Urinary bladder (tissue), 4 donors: ENCODE measurements at places on chromosomes 12 and 14. TPM values are rescaled to one million over a fixed set of nuclear protein-coding genes. Genes with fewer than 3 reads are reported as not detected.

DNA sequence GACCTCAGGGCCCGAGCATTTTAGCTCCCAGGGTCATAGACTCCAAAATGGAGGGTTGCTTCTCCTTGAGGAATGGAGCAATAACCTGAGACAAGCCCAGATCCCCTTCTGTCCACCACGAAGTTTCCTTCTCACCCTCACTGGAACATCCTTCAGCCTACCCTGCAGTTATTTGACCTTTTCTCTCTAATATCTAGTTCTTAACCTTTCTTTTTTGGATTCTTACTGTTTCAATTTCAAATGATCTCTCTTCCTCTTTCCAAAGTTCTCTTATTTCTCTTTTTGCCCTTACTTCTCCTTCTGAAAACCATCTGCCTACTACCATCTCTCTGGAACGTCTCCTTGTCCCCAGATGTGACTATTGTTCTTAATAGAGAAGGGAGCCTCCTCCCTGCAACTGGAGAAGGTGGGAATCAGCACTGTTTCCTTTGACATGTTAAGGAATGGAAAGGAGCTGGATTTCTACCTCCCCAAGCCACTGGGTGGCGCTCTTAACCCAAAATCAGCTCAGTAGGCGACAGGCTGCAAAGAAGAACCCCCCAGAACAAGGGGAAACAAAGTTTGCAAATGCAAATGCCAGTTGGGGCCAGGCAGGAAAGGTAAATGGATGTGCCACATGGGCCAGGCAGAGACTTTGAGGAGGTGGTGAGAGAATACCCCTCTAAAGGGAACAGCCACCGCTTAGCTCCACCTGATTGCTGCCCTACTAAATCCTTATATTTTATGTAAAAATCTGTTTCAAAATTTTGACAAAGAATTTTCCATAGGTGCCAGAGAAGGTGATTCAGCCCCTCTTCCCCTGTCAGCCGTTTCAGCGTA is 22.4 kb upstream of the PDE1B start:
- DNase-seq = no peak

- no peak for DNase-seq
These were observed 133.3 kb downstream of the RMST start for GRCh38 chr12:97595936-97596335.

GRCh38 chr14:30519961-30520360 is 39.0 kb upstream of the G2E3 start:
- DNase-seq = no peak

GRCh38 chr14:58963873-58964597 is 224.4 kb upstream of the DAAM1 start:
- DNase-seq = no peak

DNA sequence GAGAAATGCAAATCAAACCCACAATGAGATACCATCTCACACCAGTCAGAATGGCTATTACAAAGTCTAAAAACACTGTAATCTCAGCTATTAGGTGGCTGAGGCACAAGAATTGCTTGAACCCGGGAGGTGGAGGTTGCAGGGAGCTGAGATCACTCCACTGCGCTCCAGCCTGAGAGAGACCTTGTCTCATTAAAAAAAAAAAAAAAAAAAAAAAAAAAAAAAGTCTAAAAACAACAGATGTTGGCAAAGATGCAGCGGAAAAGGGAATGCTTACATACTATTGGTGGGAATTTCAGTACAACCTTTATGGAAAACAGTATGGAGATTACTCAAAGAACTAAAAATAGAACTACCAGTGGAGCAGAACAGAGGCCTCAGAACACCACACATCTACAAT is 19.0 kb upstream of the ATF7 start:
- DNase-seq = no peak

KRT75 gene
- total RNA-seq = not detected

SERPINA9 gene
- not detected for total RNA-seq

OAS1 gene
- 28.9 TPM for total RNA-seq

MIPOL1 gene
- total RNA-seq = 48.4 TPM
